CD4-positive, alpha-beta T cell treated with Interleukin-15 for 1 hour (primary cell): ENCODE measurements at places on chromosomes 6 and 20.

GRCh38 chr6:77361018-77361417 is 102.3 kb downstream of the HTR1B start:
- DNase-seq = no peak

DNA sequence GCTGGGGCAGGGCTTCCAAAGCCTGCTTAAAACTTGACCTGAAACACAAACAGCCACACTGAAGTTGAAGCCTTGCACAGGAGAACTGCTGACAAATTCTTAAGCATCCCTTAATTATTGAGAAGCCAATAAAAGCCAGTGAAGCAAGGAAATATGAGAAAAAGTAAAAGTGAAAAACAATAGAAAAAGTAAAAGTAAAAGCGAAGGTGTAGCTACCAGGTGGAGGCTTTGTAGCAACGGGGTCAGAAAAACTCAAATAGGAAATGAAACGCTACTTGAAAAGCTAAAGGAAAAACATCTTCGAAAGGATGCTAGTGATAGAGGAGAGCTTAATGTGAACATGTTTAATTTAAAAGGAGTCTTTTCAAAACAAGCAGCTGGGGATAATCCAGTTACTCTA is 97.4 kb downstream of the IRF4 start:
- DNase-seq = no peak

DNA sequence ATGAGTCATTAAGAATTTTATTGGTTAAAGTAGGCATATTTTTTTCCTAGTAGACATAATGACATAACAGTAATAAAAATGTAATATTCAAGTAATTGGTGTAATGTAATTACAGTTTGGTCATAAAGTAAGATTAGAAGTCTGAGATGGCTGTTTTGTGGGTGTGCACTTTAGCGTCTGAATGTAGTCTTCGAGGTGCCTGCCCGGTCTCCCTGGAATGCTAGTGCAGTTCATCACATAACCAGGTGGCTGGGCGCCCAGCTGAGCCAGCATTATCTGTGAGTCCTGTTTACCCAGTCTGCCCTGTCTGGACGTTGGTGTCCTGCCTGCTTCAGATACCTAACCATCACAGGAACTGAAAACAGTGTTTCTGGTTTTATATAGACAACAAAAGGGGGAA is 419.1 kb downstream of the CDC5L start:
- DNase-seq = no peak

GRCh38 chr20:62321521-62321948 is 18.7 kb downstream of the ADRM1 start:
- DNase-seq = no peak

DNA sequence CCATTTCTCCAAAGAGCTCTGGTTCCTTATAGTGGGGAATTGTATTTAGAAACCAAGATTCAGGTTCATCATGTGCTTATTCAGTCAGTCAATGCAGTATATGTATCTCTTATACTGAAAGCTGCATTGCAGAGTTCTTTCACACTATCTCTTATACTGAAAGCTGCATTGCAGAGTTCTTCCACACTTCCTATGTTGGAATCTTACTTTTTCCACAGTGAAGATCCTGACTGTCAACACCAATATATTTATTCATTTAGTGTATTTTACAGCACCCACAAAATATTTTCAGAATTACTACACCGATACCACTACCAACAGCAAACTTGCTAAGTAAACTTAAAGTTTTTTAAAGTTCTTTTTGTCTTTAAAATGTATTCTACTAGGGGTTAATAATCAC is 349.3 kb upstream of the MMS22L start:
- DNase-seq = no peak

DNA sequence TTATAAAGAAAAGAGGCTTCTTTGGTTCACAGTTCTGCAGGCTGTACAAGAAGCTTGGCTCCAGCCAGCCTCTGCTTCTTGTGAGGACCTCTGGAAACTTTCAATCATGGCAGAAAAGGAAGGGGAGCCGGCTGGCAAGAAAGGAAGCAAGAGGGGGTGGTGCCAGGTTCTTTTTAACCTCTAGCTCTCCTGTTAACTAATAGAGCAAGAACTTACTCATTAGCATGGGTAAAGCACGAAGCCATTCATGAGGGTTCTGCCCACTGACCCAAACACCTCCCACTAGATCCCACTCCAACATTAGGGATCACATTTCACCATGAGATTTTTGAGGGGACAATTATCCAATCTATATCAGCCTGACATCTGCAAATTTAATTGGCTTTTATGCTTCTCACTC is 347.1 kb downstream of the GRIK2 start:
- no peak for DNase-seq

DNA sequence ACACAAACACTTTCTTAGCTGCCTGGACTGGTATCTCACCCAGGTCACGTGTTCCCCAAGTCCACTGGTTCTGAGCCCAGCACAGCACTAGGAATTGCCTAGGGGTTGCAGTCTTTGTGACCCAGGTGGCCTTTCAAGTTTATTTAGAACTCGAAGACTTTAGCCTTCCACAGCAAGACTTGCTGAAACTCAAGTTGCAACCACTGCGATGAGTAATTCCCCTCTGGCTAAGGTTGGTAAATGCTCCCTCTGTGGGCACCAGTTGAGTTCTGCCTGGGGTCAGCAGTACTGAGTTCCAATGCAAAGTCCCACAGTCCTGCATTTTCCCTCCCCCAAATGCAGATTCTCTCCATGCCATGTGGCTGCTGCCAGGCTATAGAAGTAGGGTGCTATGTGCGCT is 77.6 kb upstream of the MOCS1 start:
- no peak for DNase-seq

DNA sequence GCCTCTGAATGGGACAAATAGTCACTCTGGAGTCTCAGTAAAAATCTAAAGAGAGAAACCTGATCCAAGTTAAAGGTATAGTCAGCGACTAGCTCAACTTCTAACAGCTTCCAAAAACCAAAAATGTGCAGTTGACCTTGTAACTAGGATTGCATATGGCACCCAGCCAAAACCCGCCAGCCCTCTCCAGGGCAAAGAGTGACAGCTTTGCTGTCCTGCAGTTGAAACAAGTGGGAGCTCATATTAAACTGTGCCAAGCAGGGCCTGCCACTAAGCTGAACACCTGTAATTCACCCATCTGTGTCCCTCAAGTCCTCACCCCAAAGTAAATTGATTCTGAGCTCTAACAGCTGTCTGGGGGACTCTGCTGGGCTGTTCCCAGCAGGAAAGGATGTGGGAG is 695.3 kb downstream of the MAFB start:
- DNase-seq = no peak

DNA sequence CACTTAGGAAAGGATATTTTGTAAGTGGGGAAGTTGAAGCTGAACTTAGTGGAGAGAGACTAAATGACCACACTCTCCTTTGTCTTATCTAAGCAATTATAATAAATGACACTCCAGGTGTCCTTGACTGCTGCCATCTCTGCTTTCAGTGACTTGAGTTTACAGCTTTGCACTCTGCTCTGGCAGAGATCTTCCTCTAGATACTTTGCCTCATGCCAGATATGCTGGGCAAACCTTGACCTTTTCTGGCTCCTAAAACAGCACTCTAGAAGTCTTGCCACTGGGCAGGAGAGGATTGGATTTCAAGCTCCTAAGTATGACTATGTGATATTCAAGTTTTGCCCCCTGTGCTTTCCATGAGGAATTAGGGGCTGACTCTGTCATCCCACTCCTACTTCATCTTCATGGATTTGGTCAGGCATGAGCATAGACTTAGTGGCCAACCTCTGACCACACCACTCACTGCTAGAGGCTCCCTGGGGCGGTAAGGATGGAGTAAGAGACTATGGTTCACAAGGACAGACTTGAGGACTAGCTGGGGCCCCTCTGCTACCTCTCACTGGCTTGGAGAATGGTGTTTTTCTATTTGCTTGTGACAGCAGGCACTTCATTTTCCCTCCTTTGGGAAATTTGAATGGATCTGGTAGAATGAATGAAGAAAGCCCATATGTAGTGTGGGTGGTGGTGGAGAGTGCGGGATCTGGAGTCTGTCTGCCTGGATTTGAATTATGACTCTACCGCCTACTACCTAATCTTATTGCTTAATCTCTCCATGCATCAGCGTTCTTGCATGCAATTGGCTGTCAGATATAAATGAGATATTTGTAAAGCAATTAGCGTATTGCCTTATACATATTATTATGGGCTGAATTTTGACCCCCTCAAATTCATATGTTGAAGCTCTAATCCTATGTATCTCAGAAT is 191.4 kb downstream of the REV3L start:
- DNase-seq = no peak

- DNase-seq = no peak
These were observed 179.9 kb downstream of the LRFN2 start for GRCh38 chr6:40407239-40407638.

- DNase-seq = no peak
These were observed 335.8 kb downstream of the CDKAL1 start for GRCh38 chr6:20870021-20870420.

DNA sequence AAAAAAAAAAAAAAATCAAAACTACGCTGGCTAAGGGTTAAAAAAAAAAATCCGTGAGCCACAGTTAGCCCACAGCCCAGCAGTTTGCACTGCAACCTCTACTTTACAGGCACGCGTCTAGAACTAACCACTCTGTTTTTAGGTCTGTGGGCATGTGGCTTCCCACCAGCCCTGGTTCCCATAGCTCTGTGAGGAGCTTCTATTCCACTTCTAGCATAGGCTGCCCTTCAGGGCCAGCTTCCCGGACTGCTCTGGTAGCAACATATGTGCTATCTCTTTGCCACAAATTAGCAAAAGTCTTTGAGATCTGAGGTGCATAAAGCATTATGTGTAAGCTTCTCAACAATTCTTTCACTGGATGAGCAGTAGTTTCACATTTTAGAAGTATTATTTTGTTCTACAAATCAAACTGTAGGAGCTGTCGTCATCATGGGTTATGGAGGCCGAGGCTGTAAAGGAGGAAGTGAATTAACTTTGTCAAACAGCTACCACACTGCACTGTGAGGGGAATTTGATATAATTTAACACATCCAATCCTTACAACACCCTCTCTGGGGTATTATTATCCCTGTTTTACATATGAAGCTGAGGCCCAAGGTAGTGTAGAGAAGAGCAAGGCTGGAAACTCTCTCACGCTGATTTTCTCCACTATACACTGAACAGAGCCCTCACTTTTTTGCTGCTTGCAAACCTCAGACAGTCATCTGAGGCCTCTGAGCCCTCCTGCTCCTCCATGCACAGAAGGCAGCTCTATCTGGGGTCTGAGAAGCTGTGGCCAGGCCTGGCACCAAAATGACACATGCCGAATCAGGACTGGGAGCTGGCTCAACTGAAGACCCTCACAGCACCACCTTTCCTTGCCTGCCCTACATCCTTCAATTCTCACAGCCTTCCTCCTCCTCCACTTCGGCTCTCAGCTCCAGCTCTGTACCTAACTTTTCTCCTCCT is 35.4 kb downstream of the MAN1A1 start:
- DNase-seq = peak; percentile 28

DNA sequence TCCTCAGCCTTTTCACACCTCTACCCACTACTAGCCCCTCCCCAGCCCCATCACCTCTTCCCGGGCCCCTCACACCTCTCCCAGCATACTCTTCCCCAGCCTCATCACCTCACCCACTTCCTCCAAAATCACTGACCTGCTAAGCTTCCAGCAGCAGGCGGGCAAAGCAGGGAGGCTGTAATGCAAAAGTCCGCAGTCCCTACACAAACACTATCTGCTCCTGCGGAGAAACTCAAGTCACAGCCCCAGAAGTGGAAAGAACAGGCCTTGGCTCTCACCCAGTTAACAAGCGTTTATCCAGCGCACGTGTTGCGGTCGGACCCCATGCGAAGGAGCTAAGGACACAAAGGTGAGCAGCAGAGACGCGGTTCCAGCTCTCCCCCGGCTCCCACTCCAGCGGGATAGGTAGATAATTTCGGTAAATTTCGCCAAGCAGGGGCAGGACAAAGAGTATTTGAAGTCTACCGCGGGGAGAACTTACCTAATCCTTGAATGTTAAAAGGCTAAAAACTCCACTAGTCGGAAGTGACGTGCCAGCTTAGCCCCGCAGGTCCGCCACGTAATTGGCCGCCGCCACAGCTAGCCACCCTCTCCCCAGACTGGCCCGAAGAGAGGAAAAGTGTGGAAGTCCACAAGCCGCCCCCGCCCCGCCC is 728 bp upstream of the TRIM39 start:
- DNase-seq = peak; percentile 87

DNA sequence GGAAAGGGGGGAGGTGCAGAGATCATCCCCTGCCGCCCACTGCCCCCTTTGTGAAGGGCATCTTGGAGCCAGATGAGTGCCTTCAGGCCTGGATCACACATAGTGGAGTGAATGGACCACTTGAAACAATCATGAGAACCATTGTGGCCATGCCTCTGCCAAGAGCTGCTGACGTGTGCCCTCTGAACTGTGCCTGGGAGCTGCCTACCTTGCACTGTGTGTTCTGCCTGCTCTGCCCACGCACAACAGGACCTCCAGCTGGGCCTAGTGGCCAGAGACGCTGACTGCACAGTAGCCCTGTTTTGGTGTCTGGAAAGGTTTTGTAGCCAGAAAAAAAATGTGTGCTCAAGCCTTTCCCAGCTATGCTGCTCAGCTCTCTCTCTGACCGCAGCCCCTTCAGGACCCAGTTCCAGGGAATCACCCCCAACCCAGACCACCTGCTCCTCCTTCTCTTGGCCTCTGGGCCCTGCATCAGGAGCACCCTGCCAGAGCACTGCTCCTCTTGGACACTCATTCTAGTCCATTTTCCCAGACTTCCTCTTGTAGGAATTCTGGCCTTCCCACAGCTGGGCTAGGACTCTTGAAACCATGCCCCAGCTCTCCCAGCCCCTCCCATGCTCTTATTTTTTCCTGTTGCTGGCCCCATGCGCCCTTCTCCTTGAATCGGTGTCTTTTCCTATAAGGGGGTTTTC is 1.6 kb upstream of the ADIG start:
- no peak for DNase-seq

DNA sequence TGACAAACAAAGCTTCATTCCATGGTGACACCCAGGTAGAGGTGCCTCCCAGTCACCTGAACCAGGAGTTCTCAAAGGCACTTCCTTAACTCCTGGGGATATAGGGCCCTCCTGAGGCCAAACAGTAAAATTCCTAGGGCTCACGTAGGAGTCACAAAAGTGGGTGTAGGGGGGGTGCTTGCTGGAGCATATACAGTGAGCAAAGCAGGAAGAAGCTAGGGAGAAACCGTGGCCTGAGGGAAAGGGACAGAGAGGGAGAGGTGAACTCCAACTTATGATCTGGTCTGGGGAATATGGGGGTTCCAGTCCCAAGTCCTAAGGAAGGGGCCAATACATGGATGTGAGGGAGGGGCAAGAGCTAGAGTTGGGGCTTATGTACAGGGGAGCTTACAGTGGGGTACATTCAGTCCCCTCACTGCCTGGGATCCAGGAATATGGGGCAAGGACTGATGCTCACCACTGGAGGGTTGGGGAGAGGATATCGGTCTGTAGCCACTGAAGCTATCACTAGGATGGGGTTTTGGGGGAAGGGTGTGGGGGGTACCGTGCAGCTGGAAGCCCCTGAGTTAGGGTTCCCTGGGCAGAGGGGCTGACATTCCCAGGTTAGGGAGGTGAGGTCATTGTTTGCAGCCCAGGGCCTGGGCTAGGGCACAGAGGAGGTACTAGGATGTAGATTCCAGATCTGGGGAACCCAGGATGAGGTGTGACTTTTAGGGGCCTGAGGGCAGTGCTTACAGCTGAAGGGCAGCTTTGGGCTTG is 950 bp downstream of the PEDS1 start:
- DNase-seq = no peak
